Stimulated activated CD8-positive, alpha-beta memory T cell treated with anti-CD3 and anti-CD28 coated beads, Interleukin-7, amount 100 ng/mL, for 1 hour (primary cell): ENCODE measurements at places on chromosomes 11 and 22.

- no peak for DNase-seq
These were observed 70.7 kb downstream of the ARFGAP2 start for GRCh38 chr11:47105974-47106373.

DNA sequence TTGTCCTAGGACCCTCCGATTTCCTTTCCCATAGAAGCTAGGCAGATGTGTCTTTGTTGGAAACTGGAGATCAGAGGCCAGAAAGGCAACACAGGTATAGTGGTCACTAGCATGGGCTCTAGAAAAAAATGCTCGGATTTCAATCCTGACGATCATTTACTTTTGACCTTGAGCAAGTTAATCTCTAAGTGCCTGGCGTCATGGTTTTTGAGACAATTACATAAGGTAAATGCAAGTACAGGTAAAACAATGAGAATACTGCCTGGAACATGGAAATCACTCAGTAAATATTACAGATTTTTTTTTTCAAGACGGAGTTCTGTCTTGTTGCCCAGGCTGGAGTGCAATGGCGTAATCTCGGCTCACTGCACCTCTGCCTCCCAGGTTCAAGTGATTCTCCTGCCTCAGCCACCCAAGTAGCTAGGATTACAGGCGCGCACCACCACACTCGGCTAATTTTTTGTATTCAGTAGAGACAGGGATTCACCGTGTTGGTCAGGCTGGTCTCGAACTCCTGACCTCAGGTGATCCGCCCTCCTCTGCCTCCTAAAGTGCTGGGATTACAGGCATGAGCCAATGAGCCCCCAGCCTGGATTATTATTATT, 1.1 kb upstream of the DENND5A start:
- DNase-seq: no peak

DNA sequence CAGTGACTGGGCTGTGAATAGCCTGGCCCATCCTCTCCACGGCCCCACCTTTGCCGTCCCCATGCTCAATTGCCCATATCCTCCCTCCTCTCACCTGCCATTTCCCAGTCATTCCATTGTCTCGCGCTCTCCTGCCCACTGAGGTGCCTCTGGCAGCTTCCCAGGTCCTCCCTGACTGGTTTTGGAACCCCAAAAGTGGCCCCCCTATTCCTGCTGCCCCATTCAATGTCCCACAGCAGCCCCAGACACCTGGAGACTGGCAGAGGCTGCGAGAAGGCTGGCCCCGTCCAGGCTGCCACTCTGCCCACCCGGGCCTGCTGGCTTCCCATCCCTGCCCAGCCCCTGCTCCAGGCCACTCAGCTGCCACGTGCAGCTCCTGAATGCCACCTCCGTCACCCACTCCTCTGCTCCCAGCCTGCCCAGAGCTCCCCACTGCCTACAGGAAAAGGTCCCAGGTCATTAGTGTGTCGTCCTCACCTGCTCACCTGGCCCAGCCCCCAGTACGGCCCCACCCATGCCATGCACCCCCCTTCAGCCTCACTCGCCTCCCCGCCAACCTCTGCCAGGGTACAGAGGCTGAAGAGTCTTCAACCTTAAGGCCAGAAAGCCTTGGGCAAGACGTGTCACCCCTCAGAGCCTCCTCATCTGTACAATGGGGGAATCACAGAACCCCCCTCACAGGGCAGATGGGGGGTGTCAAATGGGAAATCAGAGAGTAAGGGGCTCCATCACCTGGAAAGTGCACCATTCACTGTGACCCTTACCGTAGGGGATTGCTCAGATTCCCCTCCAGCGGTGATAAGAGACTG, 37.5 kb downstream of the KCNJ4 start:
- DNase-seq: no peak

DNA sequence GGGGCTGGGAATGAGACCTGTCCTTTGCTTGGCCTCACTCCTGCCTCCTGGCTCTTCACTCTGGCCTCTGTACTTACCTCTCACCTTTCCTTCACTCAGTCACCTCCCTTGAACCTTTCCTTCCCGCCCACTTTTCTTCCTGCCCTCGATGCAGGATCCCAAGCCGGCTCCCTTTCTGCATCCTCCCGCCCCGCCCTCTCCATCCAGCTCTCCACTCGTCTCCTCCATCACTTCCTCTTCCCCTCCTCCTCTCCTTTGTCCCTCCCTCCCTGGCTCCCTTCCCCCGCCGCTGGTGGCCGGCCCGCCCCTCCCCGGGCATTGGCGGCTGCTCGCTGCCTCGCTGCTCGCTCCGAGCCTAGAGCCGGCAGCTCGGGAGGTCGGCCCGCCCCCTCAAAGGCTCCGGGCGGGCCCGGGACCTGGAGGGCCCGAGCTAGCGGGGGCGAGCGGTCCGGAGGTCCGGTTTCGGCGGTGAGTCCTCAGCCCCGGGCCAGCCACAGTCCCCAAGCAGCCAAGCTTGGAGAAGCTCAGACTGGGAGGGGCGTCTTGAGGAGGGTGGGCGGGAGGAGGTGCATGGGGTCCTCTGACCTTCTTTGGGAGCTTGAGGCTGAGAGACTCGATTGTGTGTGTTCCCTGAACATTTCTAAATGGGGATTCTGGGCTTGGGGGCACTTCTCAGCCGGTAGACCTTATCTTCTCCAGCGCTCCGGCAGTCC, 13.8 kb downstream of the PHLDB1 start:
- DNase-seq: no peak

DNA sequence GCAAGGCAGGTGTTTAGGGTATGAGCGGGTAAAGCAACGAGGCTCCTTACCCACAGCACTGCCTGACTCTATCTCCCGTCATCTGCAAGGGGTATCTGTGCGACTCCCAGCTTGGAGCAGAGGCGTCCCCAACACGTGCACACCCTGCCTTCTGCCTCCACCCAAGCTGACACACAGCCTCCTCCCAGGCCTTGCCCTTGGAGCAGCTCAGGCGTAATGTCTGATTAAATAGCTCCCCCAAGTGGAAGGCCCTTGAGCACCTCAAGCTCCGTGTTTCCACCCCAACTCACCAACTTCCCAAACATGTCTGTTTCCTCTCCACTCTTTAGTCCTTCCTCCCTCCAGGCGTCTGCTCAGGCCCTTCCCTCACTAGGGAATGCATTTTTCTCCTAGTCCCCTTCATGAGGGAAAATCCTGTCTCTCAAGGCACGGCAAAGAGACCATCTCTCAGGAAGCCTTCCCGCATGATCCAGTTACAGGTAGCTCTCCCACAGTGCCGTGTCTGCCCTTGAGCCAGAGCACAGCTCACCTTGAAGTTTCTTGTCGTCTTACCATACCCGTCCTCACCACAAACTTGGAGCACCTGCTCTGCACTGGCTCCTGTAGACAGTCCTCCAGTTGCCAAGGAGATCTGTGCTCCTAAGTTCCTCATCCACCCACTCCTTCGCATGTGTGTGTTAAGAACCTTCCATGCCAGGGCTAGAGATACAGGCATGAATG, 15.8 kb downstream of the CYB5R2 start:
- DNase-seq: no peak

DNA sequence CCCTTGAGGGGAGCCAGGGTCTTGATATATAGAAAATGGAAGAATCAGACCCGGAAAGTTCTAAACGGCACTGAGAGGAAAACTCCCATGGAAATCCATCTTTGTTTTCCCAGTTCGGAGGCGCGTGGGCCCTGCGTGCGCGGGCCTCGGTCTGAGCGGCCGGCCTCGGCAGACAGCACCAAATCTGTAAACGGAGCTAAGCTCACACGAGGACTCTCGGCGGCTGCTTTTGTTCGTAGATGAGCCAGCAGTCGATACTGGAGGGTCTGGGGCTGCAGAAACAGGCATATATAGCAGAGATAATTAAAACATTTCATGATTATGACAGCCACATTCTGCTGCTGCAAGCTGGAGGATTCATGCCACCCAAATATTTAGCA, 68.5 kb upstream of the PPARA start:
- no peak for DNase-seq

- no peak for DNase-seq
These were observed 40.9 kb upstream of the MYEOV start for GRCh38 chr11:69253028-69253427.

DNA sequence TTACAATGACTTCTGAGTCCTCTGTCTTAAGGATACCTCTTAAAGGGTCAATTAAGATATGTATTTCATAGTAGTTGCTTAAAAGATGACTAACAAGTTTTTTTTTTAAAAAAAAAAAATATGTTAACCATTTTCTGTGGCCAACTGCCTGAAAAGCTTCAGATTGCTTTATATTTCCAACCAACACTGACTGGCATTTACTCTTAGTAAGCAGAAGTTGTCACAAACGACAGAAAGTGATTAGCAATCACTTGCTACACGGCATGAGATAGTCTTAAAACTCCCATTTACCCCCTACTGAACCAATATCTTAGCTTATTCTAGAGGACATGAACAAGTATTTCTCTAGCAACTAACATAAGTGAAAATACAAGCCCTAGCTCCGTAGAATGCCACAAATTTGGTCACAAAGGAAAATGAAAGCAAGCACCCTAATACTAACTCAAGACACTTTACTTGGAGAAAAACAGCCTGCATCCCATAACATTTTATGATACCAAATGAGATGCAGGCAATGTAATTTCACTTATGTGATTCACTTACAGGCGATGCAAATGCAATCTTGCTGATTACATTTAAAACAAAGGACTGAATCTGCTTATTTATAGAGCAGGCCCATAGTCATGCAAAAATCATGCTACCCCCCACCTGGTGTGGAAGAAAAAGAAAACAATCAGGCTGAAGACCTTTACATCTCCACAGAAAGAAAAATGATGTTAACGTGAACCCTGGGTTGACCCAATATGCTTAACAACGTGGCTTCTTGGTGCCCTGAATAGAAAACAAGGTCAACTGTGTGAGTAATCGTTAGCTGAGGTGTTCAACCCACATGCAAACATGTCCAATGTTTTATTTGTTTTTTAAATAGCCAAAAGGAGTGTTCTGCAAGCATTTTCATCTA, 25.7 kb downstream of the MPPED2 start:
- no peak for DNase-seq

DNA sequence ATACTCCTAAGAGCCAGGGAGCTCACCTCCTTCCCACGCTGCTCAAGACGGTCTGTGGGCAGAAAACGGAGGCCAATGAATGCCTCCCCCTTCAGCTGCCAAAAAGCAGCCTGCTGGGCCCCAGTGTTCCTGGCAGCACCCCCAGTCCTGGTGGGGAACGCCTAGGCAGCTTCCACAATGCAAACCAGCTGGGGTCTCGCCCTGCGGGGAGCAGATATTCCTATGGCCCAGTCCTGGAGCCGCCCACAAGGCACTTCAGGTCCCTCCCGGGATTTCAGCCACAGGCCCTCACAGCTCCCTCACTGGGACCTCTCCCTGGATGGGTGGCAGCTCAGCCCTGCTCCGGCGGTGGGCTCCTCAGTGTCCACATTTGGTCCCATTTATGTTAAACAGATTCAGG, 29.2 kb downstream of the A4GALT start:
- DNase-seq: no peak

DNA sequence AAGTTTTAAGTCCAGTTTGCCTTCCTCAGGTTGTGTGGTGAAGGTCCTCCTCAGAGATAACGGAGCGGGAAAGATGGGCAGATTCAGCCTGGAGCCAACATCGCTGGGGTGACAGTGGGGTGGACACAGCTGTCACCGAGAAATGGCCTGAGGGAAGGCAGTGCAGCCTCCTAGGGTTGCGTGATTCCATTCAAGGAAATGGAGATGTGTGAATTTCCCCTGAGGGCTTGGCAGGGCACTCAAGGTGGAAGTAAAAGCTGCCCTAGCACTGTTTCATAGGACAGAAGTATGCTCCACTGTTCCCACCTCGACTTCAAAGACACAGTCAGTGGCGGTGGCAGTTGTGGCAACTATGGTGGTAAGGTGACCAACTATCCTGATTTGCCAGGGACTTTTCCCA, 15.4 kb upstream of the CAT start:
- no peak for DNase-seq

DNA sequence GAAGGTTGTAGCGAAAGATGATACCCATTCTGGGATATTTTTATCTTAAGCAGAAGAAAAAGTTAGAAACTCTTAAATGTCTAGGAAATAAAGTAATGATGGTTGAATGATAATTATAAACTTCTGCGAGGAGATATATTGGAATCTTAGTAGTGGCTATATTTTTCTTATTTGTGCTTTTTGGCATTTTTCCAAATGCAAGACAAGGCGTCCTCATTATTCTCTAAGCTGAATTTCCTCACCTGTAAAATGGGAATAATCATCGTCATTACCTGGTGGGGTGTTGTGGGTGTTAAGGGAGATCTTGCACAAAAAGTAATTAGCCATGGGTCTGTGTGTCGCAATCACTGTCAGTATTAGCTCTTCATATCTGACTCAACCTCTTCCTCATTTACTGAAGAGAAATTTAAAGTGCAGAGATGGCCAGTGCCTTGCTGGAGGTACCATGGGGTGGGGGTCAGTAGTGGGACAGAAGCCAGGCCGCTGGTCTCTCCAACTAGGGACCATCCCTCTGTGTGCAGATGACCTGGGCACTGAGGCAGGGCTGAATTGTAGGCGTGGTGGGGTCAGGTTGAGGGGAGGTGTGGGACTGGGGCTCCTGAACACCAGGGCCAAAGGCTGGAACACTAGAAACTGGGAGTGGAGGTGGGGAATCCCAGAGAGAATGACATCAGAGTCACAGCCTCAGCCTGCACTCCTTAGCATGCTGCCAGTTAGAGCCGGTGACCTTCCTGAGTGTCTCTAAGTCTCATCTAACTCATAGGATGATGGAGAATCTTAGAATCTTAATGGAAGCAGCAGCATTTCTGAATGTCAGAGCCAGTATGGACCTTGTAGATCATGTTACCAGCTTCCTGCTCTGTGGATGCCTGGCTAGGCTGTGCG, 4.1 kb downstream of the PITPNM1 start:
- DNase-seq: no peak

GRCh38 chr11:118148856-118149255, 3.8 kb downstream of the SCN4B start:
- DNase-seq: no peak

DNA sequence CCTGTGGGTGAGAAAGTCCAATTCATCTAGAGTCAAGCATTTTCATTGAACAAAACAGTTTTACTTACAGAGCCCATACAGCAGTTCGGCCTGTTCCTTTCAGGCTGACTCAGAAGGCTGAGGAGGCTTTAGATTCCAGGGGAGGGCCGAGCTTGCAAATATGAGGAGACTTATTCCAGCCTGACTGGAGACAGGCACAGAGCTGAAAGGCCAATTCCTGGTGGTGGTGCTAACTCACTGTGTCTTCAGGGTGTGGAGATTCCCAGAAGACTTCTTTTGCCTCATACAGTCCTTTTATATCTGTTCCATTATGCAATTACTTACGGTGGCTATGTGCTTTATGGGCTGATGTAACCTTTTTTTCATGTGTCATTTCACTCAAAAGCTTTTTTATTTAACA, at the start of gene OR51E2:
Gene OR51E2 (minus strand): TSS at position 269 of the 400 bp plus-strand sequence. CDS start 15,142 bp downstream, outside the sequence.
- DNase-seq: no peak

DNA sequence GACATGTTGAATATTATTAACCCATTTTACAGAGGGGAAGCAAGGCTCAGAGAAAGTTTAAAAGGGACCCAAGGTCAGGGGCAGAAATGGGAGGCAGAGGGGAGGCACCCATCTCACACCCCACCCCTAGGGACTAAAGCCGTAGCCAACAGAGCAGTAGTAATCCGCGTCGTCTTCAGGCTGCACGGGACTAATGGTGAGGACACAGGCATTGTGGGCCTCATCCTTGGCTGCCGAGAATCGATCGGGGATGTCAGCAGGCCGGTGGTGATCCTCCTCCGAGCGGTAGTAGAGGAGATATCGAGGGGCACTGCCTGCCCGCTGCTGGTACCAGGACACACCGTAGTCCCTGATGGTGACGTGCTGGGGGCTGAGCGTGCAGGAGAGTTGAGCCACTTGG, 1.5 kb downstream of the VPREB3 start:
- no peak for DNase-seq

GRCh38 chr11:36743039-36743438, 145.0 kb upstream of the RAG2 start:
- DNase-seq: no peak
